ENCODE measurements at places on chromosomes 4 and X.

DNA sequence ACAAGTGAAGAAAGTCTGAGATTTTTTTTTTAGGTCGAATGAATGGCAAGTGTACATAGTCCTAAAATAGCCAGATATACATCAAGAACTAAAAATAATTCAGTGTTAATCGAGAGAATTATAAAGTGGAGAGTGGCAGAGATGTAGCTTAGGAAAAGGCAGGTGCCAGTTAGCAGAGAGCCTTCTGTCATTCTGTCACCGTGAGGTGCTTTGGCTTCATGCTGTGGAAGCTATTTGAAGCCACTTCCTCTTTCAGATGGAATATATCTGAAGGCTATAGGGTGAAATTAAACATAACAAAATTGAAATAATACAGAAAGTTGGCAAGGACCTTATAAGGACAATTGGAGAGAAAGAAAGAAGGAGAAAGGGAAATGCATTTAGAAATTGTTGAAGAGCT, 756.3 kb downstream of the CCSER1 start:
- DNase-seq: no peak

DNA sequence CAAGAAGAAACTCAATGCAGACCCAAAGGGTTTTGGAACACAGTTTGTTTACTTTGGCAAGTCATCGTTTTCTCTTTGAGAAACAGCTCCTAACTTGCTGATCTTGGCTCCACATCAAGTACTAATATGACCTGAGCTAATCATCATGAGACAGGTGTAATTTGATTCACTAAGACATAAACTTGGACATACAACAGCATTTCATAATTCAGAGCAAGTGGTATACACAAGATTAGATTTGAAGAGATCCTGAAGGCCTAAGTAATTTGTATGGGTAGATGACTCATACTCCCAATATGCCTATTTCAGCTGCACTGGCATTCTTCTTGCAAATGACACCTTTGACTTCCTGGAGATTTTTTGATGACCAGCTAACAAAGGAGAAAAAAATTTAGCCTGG, 1521.7 kb downstream of the RPA4 start:
- no peak for DNase-seq

- no peak for DNase-seq
Measured at GRCh38 chrX:8960957-8961468, 72.9 kb downstream of the FAM9B start.

GRCh38 chr4:149136951-149137620, 678.6 kb downstream of the IQCM start:
- no peak for DNase-seq

GRCh38 chrX:150546711-150547153, 21.7 kb upstream of the MTM1 start:
- DNase-seq: no peak

- DNase-seq: no peak
Measured at GRCh38 chrX:153867139-153867538, 18.8 kb downstream of the L1CAM start.

DNA sequence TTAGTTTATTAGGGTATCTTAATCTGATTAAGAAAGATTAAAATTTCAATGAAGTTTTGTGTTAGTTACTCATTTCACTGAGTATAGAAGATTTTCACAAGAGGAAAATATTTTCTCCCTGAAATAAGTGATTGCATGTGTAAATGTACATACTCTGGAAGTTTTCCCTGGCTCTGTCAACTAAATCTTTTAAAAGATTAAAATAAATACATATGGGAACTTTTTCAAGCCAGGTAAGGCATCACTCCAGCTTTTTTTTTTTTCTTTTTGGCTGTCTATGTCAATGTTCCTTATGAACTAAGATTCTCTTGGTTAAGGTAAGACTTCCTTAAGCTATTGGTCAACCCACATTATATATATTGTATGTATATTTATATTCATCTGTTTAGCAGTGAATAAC, 117.6 kb downstream of the CBR4 start:
- DNase-seq: no peak

- no peak for DNase-seq
Measured at GRCh38 chr4:76307660-76308014, 1.1 kb downstream of the STBD1 start.

DNA sequence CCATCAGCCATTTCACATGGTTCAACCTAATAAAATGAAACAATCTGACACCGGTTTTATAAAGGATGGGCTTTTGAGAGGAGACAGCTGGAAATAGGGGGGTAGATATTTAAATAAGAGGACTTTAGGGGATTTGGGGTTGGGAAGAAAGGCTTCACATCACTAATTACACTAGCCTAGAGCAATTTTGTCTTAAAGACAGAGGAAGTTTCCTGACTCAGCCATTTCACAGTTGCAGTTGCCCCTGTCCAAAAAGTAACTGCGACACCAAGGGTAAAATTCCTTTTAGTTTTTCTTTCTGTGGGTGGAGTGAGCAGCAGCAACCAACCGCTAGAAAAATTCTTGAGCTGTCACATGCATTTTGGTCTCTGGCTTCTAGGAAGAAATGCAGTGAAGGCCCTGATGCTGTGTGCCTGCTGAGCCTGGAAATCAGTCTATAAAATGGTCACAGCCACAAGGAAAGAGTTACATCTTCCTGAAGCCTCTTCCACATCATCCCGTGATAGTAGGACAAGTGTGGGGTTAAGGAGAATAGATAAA, 233.6 kb downstream of the ZNF674 start:
- no peak for DNase-seq

GRCh38 chr4:6024313-6024960, 6.2 kb upstream of the C4orf50 start:
- no peak for DNase-seq

DNA sequence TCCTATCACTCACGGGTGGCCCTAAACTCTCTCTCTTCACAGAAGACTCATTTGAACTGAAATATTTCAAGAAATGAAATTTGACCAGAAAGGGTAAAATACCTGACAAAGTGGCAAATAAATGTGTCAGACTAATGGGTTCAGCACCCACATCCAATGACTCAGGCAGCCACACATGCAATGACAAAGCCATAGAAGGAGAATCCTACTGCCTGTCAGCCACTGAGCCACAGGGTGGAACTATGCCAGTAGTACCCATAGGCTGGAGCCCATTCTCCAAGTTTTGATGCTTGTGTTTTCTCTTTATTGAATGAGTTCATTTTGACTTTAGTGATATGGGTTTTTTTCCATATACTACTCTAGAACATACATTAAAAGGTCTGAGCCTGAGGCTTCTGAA, 179.0 kb downstream of the BEND2 start:
- DNase-seq: no peak

GRCh38 chrX:15128861-15129260, 141.0 kb downstream of the ASB9 start:
- no peak for DNase-seq

GRCh38 chr4:71545168-71545567, 206.3 kb downstream of the SLC4A4 start:
- no peak for DNase-seq

- DNase-seq: no peak
Measured at GRCh38 chr4:71294301-71294700, 44.5 kb upstream of the SLC4A4 start.

DNA sequence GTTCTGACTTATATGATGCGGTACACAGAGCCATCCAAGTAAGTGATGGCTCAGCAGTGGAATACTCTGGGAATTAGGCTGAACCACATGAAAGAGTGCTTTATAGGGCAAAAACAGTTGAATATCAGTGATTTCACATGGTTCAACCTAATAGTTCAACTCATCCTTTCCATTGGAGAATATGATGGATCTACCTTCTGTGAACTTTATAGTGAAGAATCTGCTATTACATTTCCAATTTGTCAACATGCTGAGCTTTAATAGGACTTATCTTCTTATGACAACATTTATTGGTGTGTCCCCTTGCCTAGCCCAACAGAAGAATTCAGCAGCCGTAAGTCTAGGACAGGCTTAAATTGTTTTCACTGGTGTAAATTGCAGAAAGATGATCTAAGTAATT, 15.4 kb upstream of the AFP start:
- DNase-seq: no peak

- DNase-seq: no peak
Measured at GRCh38 chr4:51890760-51891159, 47.8 kb downstream of the DCUN1D4 start.

- DNase-seq: no peak
Measured at GRCh38 chrX:154443479-154443910, 446 bp upstream of the FAM50A start.

DNA sequence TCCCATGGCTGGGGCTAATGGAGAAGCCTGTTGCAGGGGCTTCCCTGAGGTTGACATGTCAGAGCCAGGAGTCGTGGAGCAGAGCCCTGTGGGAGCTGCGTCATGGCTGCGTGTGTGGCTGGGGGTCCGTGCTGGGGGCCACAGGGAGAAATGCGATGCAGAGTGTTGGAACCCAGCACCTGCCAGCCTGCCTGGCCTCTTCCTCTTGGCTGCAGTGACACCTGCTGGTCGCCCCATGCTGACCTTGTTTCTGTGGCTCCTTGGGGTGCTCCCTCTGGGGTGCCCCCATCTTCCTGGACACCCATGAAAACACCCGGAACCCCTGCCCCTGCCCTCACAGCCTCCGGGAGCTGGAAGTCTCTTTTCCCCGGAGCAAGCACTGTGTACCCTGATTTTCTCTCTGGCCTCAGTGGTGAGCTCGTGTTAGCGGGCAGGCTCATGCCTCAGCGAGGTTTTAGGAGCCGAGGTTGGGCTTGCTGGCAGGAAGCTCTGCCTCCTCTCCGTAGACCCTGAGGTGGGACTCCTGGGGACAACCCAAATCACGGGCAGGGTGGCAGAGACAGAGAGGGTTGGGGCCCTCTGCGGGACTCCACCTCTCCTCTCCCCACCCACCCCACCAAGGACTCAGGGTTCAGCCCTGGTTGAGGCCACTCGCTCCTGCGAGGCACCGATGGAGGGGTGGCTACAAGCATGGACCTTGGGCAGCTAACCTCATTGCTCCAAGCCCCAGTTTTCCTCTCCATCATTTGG, 103.7 kb downstream of the SORCS2 start:
- DNase-seq: no peak

- no peak for DNase-seq
Measured at GRCh38 chr4:80798082-80798481, 232.4 kb upstream of the BMP3 start.

- DNase-seq: no peak
Measured at GRCh38 chr4:158255727-158256324, 45.5 kb downstream of the TMEM144 start.

- DNase-seq: no peak
Measured at GRCh38 chr4:168759959-168760527, 250.0 kb downstream of the CBR4 start.

DNA sequence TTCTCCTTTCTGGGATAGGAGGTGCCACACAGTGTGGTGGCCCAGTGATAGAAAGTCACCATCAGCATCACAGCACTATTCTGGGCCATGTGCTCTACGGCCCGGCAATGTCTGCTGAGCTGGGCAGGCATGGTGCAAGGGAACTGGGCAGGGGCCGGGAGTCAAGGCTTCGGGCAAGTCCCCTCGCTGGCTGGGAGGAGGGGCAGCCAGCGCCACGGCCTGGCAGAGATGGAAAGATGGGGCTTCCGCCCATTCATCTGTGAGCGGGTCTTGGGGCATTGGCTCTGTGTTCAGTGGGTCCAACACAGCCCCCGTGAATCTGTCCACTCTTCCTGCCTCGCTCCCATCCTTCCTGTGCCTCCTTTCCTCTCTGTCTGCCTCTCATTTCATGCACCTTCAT, 7.1 kb upstream of the ATP2B3 start:
- DNase-seq: no peak

- no peak for DNase-seq
Measured at GRCh38 chr4:62510228-62510627, 1310.1 kb downstream of the ADGRL3 start.

- no peak for DNase-seq
Measured at GRCh38 chr4:181504924-181505323, 738.3 kb upstream of the TENM3 start.

- no peak for DNase-seq
Measured at GRCh38 chr4:76697129-76697803, 200.7 kb downstream of the SOWAHB start.

- no peak for DNase-seq
Measured at GRCh38 chr4:62415256-62415655, 1215.1 kb downstream of the ADGRL3 start.

DNA sequence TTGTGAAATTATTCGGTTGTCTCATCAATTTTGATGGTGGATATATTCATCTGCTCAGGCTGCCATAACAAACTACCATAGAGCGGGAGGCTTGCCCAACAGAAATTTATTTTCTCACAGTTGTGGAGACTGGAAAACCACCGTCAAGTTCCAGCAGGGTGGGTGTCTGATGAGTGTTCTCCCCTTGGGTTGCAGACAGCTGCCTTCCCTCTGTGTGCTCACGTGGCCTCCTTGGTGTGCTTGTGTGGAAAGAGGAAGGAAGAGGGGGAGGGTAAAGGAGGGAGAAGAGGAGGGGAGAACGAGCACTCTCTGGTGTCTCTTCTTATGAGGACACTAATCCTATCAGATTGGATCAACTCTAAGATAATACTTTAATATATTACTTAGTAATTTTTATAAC, 123.8 kb upstream of the TEX13D start:
- DNase-seq: peak; percentile 78

- DNase-seq: no peak
Measured at GRCh38 chr4:20552004-20552403, 148.3 kb upstream of the PACRGL start.

DNA sequence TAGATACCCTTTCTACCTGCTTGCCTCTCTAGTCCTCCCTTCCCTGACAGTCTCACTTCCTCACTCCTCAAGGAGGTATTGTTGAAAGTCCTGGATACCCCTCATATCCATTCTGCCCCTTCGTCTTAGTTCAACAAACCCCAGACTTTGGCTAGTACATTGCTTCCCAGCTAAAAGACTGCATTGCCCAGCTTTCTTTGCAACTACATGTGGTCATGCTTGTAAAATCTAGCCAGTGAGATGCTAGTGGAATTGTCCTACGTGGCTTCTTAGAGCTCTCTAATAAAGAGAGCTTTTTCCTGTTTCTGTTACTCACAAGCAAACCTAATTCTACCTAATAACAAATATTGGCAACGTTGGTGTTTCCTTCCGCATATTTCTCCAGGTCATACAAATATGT, 237.9 kb upstream of the PSAPL1 start:
- DNase-seq: peak; percentile 26

GRCh38 chr4:114890773-114891172, 222.6 kb downstream of the NDST4 start:
- no peak for DNase-seq

DNA sequence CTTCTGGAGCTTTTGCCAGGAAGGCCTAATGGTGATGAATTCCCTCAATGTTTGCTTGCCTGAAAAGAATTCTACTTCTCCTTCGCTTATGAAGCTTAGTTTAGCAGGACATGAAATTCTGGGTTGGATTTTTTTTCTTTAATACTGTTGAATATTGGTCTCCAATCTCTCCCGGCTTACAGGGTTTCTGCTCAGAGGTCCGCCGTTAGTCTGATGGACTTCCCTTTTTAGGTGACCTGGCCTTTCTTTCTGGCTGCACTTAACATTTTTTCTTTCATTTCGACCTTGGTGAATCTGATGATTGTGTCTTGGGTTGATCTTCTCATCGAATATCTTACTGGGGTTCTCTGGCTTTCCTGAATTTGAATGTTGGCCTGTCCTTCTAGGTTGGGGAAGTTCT, 17.2 kb upstream of the TMPRSS11A start:
- DNase-seq: no peak

- DNase-seq: no peak
Measured at GRCh38 chr4:177367336-177367735, 57.7 kb downstream of the NEIL3 start.

All from GF-D8 (cell line).